ENCODE measurements at places on chromosomes 16 and 17.
A peak's percentile ranks its signal among the peaks of the same experiment; 100 is the strongest.

DNA sequence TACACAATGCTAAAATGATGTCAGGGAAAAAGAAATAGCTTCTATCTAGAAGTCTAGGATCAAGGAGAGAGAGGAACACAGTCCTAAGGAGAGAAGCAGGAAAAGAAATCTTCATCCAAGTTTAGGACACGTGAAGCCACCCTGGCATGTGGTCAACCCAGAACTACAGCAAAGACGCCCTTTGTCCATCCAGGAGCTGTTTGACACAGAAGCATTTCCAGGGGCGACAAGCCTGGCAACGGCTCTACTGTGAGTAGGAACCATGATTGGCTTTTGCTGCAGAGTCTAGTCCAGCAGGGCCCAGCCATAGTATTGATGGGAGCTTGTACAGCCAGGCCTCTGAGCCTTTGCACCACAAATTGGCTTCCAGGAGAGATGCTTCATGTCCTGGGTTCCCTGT lies 185.4 kb upstream of the RPL38 start:
- no peaks in the 10 kb centered on the region for H3K4me1 ChIP-seq
- H3K27ac ChIP-seq: no peak overlapping the region
- no peak overlapping the region for H3K4me3 ChIP-seq

DNA sequence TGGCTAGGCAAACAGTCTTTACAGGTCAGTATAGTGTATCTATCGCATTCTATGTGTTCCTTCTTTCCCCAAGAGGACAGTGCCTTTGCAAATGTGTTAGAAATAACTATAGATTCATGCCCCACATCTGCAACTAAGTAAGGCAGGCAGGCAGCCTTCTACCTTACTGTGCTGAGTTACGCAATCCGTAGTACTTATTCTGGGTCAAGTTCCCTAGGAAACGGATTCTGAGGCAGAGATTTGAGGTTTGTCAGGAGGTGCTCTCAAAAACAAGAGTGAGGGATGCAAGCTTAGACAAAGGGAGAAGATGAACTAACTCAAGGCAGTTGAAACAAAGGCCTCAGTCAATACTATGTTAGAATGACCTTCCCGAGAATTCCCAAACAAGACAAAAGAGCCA lies 12.7 kb upstream of the ANKFY1 start:
- no peak overlapping the region for H3K4me3 ChIP-seq
- no peak for ATAC-seq
- H3K27ac ChIP-seq: no peak overlapping the region
- peaks cover 32% of the 10 kb centered on the region for H3K36me3 ChIP-seq
- no peaks in the 10 kb centered on the region for H3K4me1 ChIP-seq

GRCh38 chr16:4651827-4652226 lies 27.2 kb downstream of the MGRN1 start:
- no peaks in the 10 kb centered on the region for H3K27me3 ChIP-seq
- peak overlapping the region; percentile 71 for H3K27ac ChIP-seq
- no peak overlapping the region for H3K4me3 ChIP-seq
- ATAC-seq: peak; percentile 88
- peaks cover 41% of the 10 kb centered on the region for H3K4me1 ChIP-seq
- peaks cover 56% of the 10 kb centered on the region for H3K36me3 ChIP-seq

DNA sequence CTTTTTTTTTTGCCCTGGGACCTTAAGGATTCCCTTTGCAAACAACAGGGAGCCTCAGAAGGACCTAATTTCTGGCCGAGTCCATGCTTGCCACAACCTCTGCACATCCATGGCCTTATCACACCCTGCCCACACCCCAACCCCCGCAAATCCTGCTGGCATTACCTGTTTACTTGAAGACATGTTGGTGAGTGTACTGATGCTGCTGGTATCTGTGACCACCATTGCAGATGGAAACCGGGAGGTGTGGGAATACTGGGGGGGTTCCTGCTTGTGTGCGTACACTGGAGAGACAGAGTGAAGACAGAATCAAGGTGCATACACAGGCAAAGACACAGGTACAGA lies 46.0 kb downstream of the HNF1B start:
- no peak overlapping the region for H3K27ac ChIP-seq
- no peaks in the 10 kb centered on the region for H3K27me3 ChIP-seq
- peaks cover 18% of the 10 kb centered on the region for H3K4me1 ChIP-seq
- ATAC-seq: no peak

Measured in stimulated activated memory B cell treated with anti-CD40 and anti-IgM and Interleukin-4, amounts not matched to agents 10 μg/mL and 1 μg/mL and 100 μg/mL, for 72 hours (primary cell).